Naive thymus-derived CD8-positive, alpha-beta T cell (primary cell): ENCODE measurements at places on chromosomes 11 and 22.

- DNase-seq, result peak; percentile 40
- peak overlapping the region; percentile 94 for H3K27ac ChIP-seq
- H3K4me3 ChIP-seq, result peak overlapping the region; percentile 99
Measured at GRCh38 chr11:64877390-64878222, 815 bp downstream of the EHD1 start.

DNA sequence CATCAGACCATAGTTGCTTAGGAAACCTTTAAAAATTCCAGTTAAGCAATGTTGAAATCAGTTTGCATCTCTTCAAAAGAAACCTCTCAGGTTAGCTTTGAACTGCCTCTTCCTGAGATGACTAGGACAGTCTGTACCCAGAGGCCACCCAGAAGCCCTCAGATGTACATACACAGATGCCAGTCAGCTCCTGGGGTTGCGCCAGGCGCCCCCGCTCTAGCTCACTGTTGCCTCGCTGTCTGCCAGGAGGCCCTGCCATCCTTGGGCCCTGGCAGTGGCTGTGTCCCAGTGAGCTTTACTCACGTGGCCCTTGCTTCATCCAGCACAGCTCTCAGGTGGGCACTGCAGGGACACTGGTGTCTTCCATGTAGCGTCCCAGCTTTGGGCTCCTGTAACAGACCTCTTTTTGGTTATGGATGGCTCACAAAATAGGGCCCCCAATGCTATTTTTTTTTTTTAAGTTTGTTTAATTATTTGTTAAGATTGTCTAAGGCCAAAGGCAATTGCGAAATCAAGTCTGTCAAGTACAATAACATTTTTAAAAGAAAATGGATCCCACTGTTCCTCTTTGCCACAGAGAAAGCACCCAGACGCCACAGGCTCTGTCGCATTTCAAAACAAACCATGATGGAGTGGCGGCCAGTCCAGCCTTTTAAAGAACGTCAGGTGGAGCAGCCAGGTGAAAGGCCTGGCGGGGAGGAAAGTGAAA lies 73.4 kb downstream of the NCAPD3 start:
- H3K4me1 ChIP-seq, result no peaks in the 10 kb centered on the region
- H3K36me3 ChIP-seq, result peaks cover 2% of the 10 kb centered on the region
- no peak overlapping the region for H3K4me3 ChIP-seq
- DNase-seq, result no peak
- H3K27ac ChIP-seq, result peak overlapping the region; percentile 37

- H3K4me1 ChIP-seq, result no peaks in the 10 kb centered on the region
- H3K27ac ChIP-seq, result no peak overlapping the region
- H3K4me3 ChIP-seq, result no peak overlapping the region
- no peaks in the 10 kb centered on the region for H3K27me3 ChIP-seq
Measured at GRCh38 chr11:87659807-87660206, 515.4 kb downstream of the RAB38 start.

GRCh38 chr11:126311401-126312291 lies 7.8 kb downstream of the DCPS start:
- no peaks in the 10 kb centered on the region for H3K27me3 ChIP-seq
- H3K27ac ChIP-seq, result no peak overlapping the region
- H3K4me1 ChIP-seq, result peaks cover 33% of the 10 kb centered on the region
- peaks cover 14% of the 10 kb centered on the region for H3K36me3 ChIP-seq

- H3K27me3 ChIP-seq, result peaks cover 31% of the 10 kb centered on the region
- no peak overlapping the region for H3K4me3 ChIP-seq
- H3K36me3 ChIP-seq, result no peaks in the 10 kb centered on the region
- DNase-seq, result no peak
Measured at GRCh38 chr11:134821422-134821821, 409.4 kb upstream of the B3GAT1 start.
